Trophoblast cell (in vitro differentiated cells and primary cell): ENCODE measurements at places on chromosomes 12 and 14.

DNA sequence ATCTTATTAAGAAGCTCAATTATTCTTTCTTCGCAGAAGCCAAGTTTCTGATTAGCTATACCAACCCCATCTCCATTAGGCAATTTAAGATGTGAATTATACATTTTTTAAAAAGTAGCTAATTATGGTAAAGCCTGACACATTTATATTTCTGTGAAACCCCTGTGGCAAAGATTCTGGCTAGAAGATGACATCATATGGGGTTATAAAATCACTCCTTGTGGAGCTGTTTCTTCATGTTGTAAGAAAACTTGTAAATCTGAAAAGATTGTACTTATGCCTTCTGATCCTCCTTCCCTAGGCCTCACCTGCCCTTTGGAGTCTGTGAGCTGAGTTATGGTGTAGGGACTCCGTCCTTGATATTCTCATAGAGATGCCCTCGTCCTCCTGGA is 78.1 kb downstream of the CHST11 start:
- H3K27me3 ChIP-seq = no peaks in the 10 kb centered on the region
- peaks cover 6% of the 10 kb centered on the region for H3K4me1 ChIP-seq
- no peaks in the 10 kb centered on the region for H3K36me3 ChIP-seq
- no peak for DNase-seq
- H3K4me3 ChIP-seq = no peak overlapping the region

DNA sequence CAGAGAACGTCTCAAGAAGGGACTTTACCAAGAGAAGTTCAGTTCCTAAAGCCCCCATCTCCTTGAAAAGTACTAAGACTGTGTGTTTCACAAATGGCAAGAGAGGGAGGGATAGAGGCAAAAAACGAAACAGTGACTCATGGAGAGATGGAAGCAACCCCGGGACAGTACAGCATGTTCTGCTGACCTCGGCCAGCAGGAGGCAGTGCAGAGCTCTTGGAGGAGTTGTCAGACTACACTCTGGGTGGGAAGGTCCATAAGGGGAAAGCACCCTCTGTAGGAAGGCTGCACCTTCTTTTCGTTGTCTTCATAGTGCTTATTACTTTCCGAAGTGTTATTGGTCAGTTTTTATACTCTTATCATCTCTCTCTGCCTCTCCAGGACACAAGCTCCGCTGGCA is 525.2 kb upstream of the CCDC196 start:
- H3K4me1 ChIP-seq = no peaks in the 10 kb centered on the region
- peak overlapping the region; percentile 9 for H3K4me3 ChIP-seq
- no peak overlapping the region for H3K27ac ChIP-seq
- H3K36me3 ChIP-seq = no peaks in the 10 kb centered on the region

DNA sequence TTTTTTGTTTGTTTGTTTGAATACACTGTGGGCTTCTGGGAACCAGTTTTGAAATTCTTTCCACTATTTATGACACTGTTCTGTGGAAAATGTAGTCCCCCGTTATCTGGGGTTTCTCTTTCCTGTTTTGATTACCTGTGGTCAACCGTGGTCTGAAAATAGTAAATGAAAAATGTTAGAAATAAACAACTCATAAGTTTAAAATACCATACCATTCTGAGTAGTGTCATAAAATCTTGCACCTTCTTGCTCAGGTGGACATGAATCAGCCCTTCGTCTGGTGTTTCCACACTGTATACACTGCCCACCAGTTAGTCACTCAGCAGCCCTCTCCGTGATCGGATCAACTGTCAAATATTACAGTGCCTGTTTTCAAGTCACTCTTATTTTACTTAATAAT is 5.1 kb upstream of the PAPOLA start:
- H3K4me1 ChIP-seq = peaks cover 5% of the 10 kb centered on the region
- no peaks in the 10 kb centered on the region for H3K27me3 ChIP-seq
- no peak overlapping the region for H3K4me3 ChIP-seq
- peak; percentile 62 for DNase-seq
- peak overlapping the region; percentile 21 for H3K27ac ChIP-seq

GRCh38 chr12:10960211-10960610 is 21.1 kb upstream of the TAS2R14 start:
- DNase-seq = no peak
- no peaks in the 10 kb centered on the region for H3K27me3 ChIP-seq

GRCh38 chr12:101086490-101087135 is 123.4 kb downstream of the SLC5A8 start:
- no peak for DNase-seq
- H3K4me1 ChIP-seq = peaks cover 4% of the 10 kb centered on the region
- no peaks in the 10 kb centered on the region for H3K27me3 ChIP-seq
- H3K27ac ChIP-seq = no peak overlapping the region
